ENCODE measurements at places on chromosomes 6 and 20. TPM values are rescaled to one million over a fixed set of nuclear protein-coding genes. Genes with fewer than 3 reads are reported as not detected.

The CST2 gene
- total RNA-seq = 2.6 TPM

The PI3 gene
- total RNA-seq = 3.7 TPM

The REM1 gene
- not detected for total RNA-seq

The BTN1A1 gene
- 0.36 TPM for total RNA-seq

The CNR1 gene
- 3.5 TPM for total RNA-seq

The MOCS1 gene
- 15.6 TPM for total RNA-seq

The ARFGEF3 gene
- total RNA-seq = 24.0 TPM

The PDYN gene
- 0.19 TPM for total RNA-seq

The FRS3 gene
- total RNA-seq = 7.0 TPM

The CEP85L gene
- 8.9 TPM for total RNA-seq

The C6orf163 gene
- total RNA-seq = 4.7 TPM

The DTD1 gene
- total RNA-seq = 20.9 TPM

The KIF6 gene
- total RNA-seq = 0.79 TPM
